ENCODE measurements at places on chromosomes 5 and 9.

- no peak for DNase-seq
These were observed 1078.3 kb upstream of the SEMA6A start for GRCh38 chr5:117652958-117653280.

DNA sequence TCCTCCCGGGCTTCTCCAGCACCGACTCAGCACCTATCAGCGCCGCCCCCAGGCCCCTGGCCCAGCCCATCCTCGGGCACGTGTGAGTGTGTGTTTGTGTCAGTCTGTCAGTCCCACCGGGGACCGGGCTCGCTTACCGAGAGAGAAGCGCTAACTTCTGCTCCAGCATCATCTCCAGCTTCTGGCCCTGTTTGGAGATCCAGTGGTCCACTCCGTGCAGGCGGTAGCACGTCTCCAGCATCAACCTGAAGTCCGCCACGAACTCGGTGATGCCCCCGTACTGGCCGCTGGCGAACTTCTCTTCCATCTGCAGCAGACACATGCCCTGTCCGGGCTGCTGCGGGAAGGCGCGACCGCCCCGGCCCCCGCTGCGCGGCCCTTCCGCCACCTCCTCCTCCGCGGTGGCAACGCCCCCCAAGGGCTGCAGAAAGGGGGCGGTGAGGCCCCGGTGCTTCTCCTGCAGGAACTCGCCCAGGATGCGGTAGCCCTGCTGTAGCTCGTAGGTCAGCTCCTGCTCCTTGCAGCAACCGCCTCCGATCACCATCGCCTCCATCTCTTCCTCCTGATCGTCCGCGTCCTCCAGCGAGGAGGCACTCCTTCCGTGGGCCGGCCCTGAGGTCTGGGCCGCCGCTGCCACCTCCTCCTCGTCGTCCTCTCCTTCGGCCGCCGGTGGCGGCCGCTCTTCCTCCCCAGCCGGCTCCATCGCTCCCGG is 8.2 kb downstream of the RANBP6 start:
- DNase-seq = peak; percentile 82

GRCh38 chr9:100756217-100756616 is 178.3 kb downstream of the CAVIN4 start:
- DNase-seq = peak; percentile 36

DNA sequence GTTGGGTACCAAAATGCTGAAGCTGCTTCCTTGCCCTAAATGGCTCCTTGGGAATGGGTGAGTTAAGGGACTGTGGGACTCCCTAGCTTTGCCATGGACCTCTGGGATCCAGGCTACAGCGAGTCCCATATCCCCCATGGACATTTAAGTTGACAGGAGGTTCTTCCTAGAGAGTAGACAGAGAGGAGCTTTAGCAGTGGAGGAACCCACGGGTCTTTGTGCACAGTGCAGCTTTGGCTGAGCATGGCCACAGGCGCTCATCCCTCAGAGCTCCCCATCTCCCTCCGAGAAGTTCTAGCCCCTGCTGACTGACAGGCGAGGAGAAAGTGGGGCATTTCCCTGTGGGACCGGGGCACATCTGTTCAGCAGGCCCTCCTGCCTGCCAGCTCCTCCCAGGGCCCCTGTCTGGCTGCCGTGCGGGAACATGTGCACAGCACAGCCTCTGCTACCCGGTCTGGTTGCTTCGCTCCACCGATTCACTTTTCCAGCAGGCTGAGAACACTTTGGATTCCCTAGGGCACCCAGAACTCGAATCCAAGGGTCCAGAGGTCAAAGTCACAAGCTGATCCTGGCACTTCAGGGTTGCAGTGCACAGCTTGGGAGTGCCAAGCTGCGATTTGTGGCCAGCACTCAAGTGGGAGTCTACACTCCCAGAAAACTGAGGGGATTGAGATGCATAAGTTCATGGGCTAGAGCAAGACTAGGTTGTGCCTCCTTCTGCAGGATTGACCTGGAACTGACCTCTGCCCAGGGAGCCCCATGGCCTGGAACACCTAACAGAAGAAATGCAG is 40.6 kb upstream of the DMRTA1 start:
- DNase-seq = no peak

- DNase-seq = no peak
These were observed 25.0 kb downstream of the LARP1 start for GRCh38 chr5:154780128-154780527.

DNA sequence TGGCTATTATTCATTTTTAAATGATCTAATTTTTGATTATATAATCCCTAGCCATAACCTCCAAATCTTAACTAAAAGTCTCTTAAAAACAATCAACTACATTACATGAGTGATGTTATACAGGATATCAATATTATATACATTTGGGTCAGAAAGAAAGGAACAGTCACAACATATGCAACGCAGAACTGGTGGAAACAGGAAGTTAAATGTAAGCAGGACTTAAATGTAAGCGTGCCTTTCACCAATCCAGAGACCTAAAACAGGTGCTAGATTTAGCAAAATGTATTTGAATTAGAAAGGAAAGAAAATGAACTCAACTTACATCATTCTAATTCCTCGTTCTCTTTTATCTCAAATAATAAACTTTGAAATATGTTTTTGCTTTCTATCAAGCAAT is 738.5 kb downstream of the PTPRD start:
- DNase-seq = no peak
